HS-5 (cell line): ENCODE measurements at places on chromosomes 6 and 20.

- no peak for DNase-seq
Observed at GRCh38 chr20:17878912-17879602, 89.5 kb downstream of the SNX5 start.

DNA sequence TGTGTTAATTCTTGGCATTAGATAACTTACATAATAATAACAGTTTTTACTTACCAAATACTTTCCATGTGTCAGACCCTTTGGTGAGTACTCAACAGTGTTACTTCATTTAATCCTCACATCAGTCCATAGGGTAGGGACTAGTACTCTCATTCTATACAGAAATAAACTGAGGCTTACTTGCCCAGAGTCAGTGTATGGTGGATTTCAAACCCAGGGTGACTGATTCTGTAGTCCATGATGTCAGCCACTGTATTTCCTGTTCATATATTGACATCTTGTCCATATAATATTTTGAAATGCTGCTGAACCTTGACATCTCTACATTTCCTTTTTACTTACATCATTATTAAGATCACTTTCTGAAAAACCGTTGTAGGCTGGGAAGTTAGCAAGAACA is 2.5 kb upstream of the PNLDC1 start:
- DNase-seq: no peak

GRCh38 chr6:27791182-27791943 is 120.8 kb downstream of the OR2B2 start:
- peak; percentile 84 for DNase-seq

DNA sequence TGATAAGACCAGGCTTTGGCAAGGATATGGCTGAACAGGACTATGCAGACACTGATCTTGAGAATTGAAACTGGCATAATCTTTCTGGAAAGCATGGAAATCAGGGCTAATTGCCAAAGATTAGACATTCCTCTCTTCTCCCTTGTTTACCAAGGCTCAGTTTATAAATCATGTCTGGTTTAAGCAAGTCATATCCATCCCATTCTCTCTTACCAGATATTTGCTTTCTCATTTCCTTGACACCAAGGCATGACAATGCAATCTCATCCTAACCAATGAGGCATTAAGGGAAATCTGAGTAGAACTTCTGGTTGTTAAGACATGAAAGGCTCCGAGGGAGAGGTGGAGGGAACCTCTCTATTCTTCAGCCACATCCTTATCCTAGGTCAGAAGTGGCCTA is 110.3 kb upstream of the CEP85L start:
- no peak for DNase-seq

DNA sequence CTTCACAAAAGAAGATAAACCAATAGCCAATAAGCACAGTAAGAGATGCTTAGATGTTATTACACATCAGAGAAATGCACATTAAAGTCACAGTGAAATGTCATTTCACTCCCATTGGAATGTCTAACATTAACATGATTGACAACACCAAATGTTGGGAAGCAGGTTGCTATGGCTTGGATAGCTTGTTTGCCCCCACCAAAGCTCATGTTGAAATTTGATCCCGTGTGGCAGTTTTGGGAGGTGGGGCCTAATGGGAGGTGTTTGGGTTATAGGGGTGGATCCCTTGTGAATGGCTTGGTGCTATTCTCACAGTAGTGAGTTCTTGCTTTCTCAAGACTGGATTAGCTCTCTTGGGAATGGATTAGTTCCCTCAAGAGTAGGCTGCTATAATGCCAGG is 44.8 kb downstream of the MRAP2 start:
- DNase-seq: no peak

DNA sequence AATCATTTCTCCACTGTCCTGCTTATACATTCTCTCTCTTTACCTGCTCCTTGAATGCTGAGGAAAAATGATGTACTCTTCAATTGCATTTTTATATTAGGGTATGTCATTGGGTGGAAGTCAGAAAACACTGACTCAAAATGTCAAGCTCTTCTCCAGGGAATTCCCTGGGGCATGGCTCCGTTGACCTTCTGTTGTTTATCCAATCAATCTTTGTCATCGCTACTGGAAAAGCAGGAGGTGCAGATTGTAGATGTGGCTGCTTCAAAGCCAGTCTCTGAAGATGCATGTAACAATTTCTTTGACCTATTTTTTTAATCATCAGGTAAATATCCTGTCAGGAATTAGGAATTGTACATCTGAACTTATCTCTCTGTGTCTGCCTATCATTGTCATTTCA is 63.9 kb upstream of the TENT5A start:
- DNase-seq: no peak

- no peak for DNase-seq
Observed at GRCh38 chr6:133972388-133972787, 19.4 kb downstream of the TBPL1 start.

DNA sequence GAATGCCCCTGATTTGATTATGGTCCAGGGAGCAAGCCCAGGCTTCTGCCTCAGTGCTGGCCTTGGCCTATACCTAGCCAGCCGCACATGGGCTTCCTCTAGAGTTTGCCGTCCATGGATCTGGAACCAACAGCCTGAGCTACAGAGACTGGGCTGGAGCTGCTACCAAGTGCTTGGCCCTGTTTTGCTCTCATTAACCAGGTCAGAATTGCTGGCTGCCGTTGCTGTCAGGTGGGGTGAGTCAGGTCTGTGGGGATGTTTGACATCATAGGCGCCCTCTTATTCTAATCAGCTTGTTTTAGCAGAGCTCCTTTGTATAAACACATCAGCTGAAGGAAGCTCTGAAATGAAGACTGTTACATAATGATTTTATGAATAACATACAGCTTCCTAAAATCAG is 83.1 kb upstream of the PHACTR2 start:
- DNase-seq: no peak

- DNase-seq: peak; percentile 88
Observed at GRCh38 chr6:26327450-26328264, 37.3 kb upstream of the BTN3A2 start.

- no peak for DNase-seq
Observed at GRCh38 chr6:15735567-15736265, 72.9 kb upstream of the DTNBP1 start.

DNA sequence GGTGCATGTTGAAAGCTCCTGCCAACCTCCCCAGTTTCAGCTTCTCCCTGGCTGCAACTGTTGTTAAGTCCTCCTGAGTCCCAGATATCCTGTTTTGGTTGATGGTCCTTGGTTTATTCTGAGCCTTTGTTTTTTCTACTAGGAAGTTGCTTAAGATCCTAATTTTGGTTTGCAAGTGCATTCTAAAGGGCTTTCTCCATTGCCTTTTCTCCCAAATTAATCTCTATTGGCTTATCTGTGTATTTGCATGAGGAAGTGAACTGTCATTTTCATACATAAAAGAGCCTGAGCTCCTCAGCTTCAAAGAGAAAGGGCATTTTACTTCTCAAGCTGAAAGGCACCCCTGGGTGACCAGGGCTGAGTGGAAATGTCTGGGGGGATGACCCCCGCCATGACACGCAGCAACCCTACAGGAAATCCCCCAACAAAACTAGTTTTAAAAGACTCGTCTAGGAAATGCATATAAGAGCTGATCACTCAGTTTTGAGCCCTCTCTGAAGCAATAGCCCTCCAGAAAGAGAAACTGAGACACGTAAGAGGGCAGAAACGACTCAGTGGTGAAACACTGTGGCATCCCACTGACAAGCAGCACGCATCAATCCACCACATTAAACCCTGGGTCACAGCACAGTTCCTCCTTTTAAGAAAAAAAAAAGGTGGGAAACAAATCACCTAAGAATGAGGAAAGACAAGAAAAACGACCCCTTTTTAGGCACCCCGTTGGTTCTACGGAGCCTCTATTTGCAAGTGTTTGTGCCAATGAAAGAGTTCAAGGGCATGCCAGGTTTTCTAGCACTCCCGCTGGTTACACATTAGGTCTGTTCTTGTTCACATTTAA is 140.9 kb downstream of the THBS2 start:
- DNase-seq: no peak

GRCh38 chr6:155528982-155529453 is 73.4 kb upstream of the NOX3 start:
- DNase-seq: peak; percentile 65

DNA sequence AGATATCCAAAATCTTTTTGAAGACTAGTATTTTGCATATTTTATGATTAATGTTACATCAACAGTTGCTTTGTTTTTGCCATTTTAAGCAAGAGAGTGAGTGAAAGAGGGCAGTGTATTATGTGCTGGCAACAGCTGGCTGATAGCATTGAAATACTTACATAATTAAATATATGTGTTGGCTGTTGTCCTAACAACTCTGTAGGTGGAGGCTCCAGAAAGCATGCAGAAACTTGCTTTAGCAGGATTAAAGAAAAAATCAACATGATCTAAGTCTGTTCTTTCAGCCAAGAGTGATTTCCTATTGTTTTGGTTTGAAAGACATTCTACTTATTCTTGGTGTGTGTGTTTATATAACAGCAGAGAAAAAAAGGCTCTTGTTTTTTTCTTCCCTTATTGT is 127.5 kb downstream of the CDKAL1 start:
- no peak for DNase-seq

GRCh38 chr6:100317031-100317430 is 147.7 kb downstream of the SIM1 start:
- DNase-seq: no peak

DNA sequence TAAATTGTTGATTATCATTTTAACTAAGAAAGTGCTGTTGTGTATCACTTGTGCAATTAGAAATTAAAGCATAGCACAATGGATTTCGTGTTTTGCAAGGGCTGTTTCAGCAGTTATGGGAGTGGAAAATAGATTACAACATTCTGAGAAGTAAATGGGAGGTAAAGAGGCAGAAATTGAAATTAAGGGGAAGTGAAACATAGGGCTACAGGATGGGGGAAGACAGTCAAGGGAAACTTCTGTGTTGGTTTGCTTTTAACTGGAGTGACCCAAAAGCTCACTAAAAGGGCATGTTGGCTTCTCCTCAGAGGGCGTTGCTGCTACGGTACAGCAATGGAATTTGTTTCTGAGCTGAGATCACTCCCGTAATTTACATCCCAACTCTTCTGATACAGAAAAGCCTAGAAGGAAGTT is 147.5 kb downstream of the BCAS1 start:
- DNase-seq: no peak

DNA sequence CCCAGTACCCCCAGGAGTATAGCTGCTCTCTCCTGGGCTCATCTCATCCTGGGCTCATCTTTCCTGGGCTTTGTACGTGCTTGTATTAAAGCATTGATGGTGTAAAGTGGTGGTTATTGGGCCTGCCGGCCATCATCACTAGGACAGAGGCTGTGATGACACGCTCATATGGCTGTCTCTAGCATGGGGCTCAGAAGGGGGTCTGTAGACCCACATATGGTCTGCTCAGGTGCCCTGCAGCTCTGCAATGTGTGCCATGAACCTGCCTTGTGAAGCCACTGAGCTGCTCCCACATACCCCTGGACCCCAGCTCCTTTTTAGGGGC is 143.4 kb downstream of the CDC5L start:
- DNase-seq: no peak

- DNase-seq: no peak
Observed at GRCh38 chr20:47677635-47678453, 107.4 kb downstream of the SULF2 start.

GRCh38 chr20:62428002-62428372 is 648 bp upstream of the RBBP8NL start:
- DNase-seq: no peak

GRCh38 chr6:74785236-74785635 is 420.6 kb downstream of the COL12A1 start:
- no peak for DNase-seq

GRCh38 chr6:27359231-27359630 is 29.3 kb upstream of the ZNF391 start:
- no peak for DNase-seq

DNA sequence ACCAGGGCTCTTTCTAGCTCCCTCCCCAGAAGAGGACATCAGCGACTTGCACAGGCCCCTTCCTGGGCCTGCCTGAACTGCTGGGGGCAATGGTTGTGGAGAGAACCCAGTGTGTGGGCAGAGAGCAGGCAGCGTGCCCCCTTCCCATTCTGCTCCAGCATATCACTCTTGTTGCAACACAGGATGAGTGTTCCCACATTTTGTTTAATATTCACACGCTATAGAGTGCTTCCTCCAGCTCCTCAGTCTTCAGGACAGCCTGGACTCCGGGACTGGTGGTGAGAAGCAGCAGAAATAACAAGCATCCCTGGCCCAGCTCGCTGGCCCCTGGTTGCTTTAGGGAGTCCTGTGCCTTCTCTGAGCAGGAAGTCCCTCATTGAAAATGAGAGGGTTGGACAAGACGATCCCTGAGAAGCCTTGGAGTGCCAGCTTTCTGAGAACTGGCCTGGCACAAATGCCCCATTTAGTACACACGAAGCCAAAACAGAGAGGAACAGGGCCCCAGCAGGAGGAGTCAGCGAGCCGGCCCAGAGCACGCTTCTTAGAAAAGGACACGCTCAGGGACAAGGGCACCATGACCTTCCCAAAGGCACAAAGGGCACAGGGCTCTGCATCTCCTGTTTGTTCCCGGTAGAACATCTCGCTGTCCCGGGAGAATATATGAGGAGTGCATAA is 84.2 kb upstream of the FOXC1 start:
- no peak for DNase-seq

- no peak for DNase-seq
Observed at GRCh38 chr6:79170959-79171358, 63.5 kb downstream of the HMGN3 start.

DNA sequence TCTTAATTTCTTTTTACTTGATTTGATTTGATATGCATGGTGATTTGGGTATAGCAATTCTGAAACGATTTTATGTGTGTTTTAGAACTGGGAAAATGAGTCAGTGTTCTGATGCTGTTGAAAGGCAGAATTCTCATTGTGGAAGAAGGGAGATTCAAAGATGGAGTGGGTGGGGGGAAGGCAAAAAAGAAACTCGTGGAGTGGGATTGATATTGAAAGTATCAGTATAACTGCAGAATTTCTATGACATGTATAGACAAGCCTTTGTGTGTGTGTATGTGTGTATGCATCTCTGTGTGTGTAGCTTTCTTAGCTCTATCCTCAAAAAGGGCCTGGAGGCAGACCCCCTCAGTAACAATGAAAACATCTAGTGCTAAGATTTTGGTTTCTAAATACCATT is 184.3 kb upstream of the OLIG3 start:
- DNase-seq: no peak

GRCh38 chr6:169556758-169557548 is 144.9 kb downstream of the WDR27 start:
- DNase-seq: no peak

DNA sequence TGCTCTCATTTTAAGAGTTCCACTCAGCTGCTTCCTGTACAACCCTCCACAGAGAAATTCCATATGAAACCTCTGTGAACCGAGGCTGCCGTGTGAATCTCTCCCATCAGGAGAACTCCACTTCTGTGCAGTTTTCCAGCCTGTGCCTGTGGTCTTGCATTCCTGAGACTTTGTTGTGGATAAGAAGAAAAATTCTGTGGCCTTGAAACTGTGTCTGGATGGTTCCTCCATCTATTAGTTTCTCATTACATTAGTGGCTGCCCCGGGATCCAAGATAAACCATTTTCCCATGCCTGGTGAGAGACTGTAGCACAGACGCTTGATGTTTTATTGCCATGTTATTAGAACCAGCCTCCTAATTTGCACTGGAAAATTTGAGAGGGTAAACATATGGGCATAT is 40.8 kb upstream of the TIAM2 start:
- DNase-seq: no peak

- DNase-seq: no peak
Observed at GRCh38 chr6:160337991-160338390, 10.2 kb upstream of the SLC22A3 start.

GRCh38 chr20:19701429-19701828 is 56.6 kb upstream of the RIN2 start:
- DNase-seq: no peak

GRCh38 chr6:109453594-109454495 is 1.7 kb downstream of the MICAL1 start:
- DNase-seq: no peak

- no peak for DNase-seq
Observed at GRCh38 chr6:136989571-136990241, 55.1 kb downstream of the IL20RA start.
